Fibroblast of skin of right quadriceps (primary cell): ENCODE measurements at places on chromosomes 12 and 14.

DNA sequence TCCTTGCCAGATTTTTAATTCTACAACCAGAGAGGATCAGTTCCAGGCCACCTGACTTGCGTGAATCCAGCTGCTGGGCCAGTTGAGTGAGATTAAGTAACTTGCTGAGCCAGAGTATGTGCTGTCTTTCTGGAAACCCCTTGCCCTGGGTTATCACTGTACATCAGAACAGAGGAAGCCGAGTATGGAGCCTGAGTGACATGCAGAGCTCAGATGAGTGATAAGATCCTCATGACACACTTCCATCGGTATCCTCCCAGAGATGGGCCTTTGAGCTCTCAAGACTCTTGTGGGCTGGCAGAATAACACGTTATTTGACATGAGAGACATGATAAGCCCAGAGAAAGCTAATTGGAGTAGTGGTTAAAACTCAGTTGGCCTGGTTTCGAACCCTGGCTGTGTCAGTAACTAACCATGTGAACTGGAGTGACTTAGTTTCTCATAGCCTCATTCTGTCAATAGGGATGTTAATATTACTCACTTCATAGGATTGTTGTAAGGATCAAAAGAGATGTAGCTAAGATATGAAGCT lies 388.1 kb downstream of the ZFP36L1 start:
- no peak for DNase-seq

DNA sequence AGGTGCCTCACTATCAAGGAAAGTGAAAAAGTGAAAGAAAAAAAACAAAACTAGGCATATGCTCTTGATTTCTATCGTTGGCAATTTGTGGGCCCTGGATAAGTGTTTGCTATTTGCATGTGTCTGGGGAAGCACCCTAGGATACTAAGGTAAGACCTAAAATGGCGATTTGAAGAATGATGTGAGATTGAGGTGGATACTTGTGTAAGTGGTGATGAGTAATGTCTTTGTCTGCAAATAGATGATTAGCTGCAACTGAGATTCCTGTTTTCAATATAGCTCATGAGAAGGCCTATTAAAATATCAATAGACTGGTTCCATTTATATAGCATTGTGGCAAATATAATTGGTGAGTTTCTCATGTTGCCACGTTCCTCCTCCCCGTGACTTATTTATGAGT lies 261.7 kb downstream of the NEDD1 start:
- DNase-seq, result no peak

GRCh38 chr14:70183991-70184390 lies 4.8 kb downstream of the SLC8A3 start:
- DNase-seq, result no peak

DNA sequence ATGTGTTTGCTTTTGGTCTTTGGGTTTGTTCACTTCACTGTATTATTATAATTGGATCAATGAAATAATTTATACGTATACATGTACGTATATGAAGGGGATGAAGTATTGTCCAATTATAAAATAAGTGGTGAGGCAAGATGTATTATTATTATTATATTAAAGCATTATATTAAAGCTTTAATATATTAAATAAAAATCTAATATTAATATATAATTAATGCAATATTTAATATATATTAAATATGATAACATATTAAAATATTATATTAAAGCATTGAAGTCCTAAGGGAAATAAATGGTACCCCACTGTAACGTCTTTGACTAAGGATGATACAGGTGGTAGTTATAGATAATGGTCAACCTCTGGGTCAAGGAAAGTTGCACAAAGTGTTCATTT lies 63.7 kb upstream of the RTL1 start:
- no peak for DNase-seq

GRCh38 chr12:115811045-115811444 lies 466.4 kb downstream of the MED13L start:
- no peak for DNase-seq

- DNase-seq, result no peak
Measured at GRCh38 chr14:57089901-57090300, 178.8 kb downstream of the EXOC5 start.

- no peak for DNase-seq
Measured at GRCh38 chr12:42468341-42468821, 121.2 kb downstream of the PRICKLE1 start.

- DNase-seq, result no peak
Measured at GRCh38 chr12:131282292-131283080, 328.8 kb downstream of the ADGRD1 start.

GRCh38 chr14:49865431-49865859 lies 12.9 kb upstream of the NEMF start:
- DNase-seq, result peak; percentile 55

DNA sequence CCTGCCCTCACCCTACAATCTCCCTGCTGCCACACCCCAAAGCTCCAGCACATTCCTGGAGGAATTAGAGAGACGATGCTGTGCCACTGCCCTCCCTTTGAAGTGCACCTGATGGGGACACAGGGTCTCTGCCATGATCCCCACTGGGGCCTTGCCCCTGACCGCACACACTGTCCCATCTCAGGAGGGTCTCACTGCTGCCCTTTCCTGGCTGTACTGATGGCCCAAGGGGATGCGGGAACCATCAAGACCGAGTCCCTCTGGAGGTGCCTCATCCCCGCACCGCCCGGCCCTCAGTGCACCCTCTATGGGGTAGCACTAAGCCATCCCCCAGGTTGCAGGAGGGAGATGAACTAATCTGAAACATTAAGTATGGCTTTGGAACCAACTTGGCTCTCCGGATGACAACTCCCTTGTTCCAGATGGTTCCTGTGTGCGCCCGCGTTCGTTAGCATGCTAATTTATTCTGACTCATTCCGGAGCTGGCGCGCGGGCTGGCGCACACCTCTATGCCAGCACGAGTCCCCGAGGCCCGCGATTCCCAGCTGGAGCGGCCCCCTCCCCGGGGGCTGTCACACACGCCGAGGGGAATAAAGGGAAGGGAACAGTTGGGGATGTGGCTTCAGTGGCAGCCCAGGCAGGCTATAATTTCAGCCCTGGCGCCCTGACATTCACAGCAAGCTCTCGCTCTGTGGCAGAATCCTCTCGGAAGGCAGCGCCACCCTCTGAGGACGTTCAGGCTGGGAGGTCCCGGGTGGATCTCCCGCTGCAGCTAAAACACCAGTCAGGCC lies 34.2 kb upstream of the C14orf180 start:
- no peak for DNase-seq

- DNase-seq, result no peak
Measured at GRCh38 chr12:31259136-31259886, 66.6 kb downstream of the SINHCAF start.

DNA sequence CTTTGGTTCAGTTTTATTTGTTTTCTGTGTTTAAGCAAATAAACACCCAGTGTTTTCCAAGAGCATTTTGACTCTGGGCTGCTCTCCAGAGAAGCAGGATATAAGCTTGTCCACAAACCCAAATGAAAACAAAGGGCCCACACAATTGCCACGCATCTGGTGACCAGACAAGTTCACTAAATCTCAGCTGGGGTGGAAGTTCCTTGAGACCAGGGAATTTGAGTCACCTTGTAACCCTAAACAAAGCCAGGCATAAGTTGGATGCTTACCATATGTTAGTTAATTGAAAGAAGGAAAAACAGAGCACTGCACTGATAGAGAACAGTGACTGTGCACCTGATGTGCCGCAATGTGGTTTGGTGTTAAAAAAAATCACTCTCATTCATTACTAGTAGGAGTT lies 1.6 kb upstream of the TXNRD1 start:
- peak; percentile 77 for DNase-seq

DNA sequence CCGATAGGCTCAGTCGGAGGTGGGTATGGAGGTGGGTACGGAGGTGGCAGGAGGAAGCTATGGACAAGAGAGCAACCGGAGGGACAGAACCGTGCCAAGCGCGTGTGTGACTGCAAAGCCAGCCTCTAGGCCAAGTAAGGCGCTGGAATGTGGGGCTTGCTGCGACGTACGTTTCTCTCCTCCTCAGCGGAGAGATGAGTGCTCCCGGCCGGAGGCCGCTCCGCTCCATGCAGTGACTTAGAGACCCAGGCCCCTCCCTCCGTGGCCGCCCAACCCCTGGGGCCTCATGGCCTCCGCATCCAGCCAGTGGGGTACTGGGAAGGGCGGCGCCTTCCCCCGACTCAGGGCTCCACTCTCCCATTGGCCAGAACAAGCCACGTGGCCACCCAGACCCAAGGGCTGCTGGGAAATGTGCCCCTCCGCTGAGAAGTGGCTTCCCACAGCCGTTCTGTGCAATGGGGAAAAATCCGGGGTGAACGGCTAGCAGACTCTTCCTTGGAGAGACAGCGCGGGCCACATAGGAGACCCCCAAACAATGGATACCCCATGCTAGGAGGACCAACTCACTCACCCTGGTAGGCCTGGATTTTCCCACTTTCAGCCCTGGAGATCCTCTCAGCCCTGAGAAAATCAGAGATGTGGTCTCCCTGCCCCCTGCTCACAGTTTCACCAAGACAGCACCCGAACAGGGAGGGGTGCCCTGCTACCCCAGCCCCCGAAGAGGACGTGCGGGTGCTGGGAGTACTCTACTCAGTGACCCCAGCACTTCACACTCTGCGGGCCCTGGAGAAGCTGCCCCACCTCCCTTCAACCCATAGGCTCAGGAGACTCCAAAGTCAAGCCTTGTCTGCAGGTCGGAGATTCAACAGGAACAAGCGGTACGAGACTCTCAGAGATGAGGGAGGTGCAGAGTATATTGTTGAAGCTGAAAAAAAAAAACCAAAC lies 66.7 kb downstream of the RIMBP2 start:
- DNase-seq, result no peak

DNA sequence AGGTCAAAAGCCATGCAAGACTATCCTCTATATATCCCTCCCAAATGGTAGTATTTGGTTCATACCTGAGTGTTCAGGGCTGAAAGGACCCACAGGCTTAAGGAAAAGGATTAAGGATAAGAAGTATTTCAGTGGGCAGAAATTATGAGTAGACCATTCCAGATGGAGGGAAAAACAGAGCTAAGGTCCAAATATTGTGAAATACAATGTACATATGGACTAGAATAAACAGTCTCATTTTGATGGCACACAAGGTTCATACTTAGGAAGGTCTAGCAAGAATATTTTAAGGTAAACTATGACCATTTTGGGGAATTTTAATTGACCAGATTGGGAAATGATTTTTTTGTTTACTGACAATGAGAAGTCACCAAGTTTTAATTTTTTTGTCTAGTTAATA lies 124.6 kb downstream of the PRKD1 start:
- no peak for DNase-seq

- DNase-seq, result peak; percentile 66
Measured at GRCh38 chr12:13534645-13535398, 338.3 kb downstream of the EMP1 start.

DNA sequence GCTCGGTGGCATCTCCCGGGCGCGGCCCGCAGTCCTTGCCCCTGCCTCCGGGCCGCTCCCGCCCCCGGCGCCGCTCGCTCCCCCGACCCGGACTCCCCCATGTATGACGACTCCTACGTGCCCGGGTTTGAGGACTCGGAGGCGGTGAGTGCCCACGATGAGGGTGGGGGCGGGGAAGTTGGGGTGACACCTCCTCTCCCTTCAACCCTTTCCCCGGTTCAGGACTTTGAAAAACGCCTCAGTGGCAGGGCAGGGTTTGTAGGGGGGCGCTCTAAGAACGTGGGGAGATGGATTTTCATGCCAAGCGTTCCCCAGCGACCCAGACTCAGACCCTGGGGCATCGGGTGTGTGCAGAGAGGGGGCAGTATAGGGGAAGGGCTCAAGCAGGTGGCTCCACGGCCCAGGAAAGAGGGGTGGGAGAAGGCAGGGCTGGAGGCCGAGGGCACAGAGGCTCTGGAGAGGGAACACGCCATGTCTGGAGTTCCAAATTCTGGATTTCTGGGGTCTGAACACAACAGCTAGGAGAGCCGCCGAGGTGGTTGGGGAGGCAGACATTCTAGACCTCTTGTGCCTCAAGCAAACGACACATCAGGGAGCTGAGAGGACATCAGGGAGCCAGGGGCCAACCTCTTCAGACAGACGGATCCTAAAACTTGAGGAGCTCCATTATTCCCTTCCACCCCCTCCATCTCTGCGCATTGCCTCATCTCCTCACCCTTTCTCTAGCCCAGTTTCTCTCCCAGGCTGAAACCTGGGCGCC lies 715 bp downstream of the CACNB3 start:
- no peak for DNase-seq

GRCh38 chr12:24565300-24565699 lies 383.6 kb downstream of the BCAT1 start:
- DNase-seq, result peak; percentile 17

DNA sequence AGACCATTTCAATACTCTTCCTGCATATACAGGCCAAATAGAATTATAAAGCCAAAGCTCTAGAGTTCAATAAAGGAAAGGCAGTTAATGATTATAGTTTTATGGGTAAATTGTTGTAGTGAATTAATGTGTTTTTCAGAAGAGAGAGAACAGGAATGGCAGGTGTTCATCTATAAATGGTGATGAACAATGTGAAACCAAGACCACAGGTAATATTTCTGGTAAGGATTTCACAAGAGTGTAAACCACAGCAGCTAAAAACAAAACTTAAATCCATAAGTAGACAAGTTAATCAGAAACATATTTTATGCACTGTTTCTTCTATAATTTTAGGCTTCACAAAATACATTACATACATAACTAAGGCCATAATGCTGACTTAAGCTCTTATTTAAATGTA lies 204.4 kb downstream of the SYT1 start:
- no peak for DNase-seq

GRCh38 chr14:54928216-54928615 lies 25.6 kb upstream of the GCH1 start:
- DNase-seq, result no peak

GRCh38 chr14:76348898-76349297 lies 27.0 kb upstream of the ESRRB start:
- peak; percentile 65 for DNase-seq

DNA sequence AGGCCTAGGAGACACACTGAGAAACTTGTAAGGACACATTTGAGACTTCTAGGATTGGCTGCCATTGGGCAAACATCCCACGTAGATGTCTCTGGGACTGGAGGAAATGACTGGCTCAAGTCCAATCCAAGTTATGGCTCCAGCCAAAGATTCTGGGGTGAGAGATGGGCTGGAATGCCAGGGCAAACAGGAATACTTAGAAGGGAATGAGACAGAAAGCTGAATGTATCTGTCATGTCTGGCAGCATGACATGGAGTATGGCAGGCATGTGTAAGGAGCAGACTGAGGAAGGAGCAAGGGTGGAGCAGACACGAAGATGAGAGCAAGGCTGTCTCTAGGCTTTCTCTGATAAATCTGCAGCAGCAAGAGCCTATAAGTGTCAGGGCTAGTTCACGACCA lies 209.2 kb downstream of the PHLDA1 start:
- DNase-seq, result no peak

- DNase-seq, result no peak
Measured at GRCh38 chr12:2376908-2377657, 324.3 kb downstream of the CACNA1C start.

DNA sequence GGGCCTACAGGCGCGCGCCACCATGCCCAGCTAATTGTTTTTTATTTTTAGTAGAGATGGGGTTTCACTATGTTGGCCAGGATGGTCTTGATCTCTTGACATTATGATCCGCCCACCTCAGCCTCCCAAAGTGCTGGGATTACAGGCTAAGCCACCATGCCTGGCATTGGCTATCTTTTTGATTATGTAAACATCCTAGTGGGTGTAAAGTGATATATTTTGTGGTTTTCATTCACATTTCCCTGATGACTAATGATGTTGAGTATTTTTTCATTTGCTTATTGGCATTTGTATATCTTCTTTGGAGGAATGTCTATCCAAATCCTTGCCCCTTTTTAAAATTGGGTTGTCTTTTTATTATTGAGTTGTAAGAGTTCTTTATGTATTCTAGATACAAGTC lies 16.3 kb downstream of the CREBL2 start:
- DNase-seq, result peak; percentile 40
